ENCODE measurements at places on chromosomes 2 and 18. TPM values are rescaled to one million over a fixed set of nuclear protein-coding genes. Genes with fewer than 3 reads are reported as not detected.

The DIPK1C gene
- 0.24 TPM for total RNA-seq

DNA sequence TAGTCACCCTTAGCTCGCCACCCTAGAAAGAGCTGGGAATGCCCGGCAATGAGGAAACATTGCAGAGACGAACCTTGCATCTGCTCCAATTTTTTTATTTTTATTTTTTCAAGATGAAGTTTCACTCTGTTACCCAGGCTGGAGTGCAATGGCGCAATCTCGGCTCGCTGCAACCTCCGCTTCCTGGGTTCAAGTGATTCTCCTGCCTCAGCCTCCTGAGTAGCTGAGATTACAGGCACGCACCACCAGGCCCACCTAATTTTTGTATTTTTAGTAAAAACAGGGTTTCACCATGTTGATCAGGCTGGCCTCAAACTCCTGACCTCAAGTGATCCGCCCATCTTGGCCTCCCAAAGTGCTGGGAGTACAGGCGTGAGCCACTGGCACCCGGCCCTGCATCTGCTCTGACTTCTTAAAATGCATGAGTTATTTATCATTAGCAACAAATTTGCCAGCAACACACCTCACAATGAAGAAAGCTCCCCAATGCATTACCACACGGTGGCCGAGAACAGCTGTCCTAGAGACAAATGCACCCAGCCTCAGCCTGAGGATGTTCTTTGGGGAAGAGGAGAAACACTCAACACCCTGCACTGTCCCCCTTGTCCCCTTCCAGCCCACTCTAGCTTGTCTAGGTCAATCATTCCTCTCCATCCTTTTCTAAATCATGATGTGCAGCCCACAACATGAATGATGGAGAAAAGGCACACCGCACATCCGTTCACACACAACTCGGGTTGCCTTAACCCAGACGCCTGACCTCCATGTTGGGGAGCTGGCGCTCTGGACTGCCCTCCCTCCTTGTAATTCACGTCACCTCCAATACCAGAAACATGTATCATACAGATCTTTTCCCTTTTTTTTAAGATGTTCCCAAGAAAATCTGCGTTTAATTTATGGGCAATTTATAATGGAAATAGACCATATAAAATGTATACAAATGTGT lies 46.9 kb downstream of the TTC32 start:
- DNase-seq: no peak
- H3K36me3 ChIP-seq: no peaks in the 10 kb centered on the region
- H3K4me3 ChIP-seq: no peak overlapping the region

DNA sequence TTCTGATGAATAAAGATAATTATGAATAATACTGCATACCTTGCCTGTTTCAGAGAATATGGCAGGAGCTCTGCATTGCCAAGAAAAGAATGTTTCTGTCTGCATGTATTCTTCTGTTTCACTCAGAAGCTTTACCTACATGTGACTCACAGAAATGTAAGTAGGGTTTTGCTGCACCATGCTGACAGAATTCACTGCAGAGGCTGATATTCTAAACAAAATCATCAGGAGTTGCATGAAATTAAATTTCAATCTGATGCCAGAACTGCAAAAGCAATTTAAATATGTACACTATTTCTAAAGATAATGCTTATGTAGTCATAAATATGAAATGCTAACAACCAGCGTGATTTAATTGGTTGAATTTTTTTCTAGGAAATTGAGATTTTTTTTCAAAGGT lies 332.8 kb upstream of the FSHR start:
- DNase-seq: no peak
- H3K36me3 ChIP-seq: no peaks in the 10 kb centered on the region
- H3K27ac ChIP-seq: no peak overlapping the region
- H3K4me1 ChIP-seq: no peaks in the 10 kb centered on the region
- H3K4me3 ChIP-seq: no peak overlapping the region

- no peaks in the 10 kb centered on the region for H3K4me1 ChIP-seq
- H3K27me3 ChIP-seq: no peaks in the 10 kb centered on the region
- H3K27ac ChIP-seq: no peak overlapping the region
- DNase-seq: no peak
- no peaks in the 10 kb centered on the region for H3K36me3 ChIP-seq
These were observed 16.9 kb upstream of the ILKAP start for GRCh38 chr2:238220274-238220891.

- DNase-seq: peak; percentile 78
- no peak within 1 kb of the TSS for H3K27ac ChIP-seq
- peaks cover 50% of the 10 kb centered on the region for H3K27me3 ChIP-seq
- H3K4me3 ChIP-seq: peak within 1 kb of the TSS; percentile 62
- no peaks in the 10 kb centered on the region for H3K36me3 ChIP-seq
These were observed at the start of gene ATOH8 for GRCh38 chr2:85753525-85754312. TSS of gene ATOH8 (plus strand) at chr2:85753991. CDS start at chr2:85754190, 199 bp downstream.

The IL36A gene
- total RNA-seq: not detected

The TMEM17 gene
- total RNA-seq: 0.35 TPM

The GREB1L gene
- total RNA-seq: 0.58 TPM

GRCh38 chr18:6069103-6069502 lies 173.8 kb upstream of the TMEM200C start:
- H3K27ac ChIP-seq: no peak overlapping the region
- H3K27me3 ChIP-seq: no peaks in the 10 kb centered on the region
- no peaks in the 10 kb centered on the region for H3K4me1 ChIP-seq
- DNase-seq: no peak
- no peak overlapping the region for H3K4me3 ChIP-seq

The TRAPPC12 gene
- total RNA-seq: 59.1 TPM

All from colonic mucosa (tissue), 4 donors.